Activated CD4-positive, alpha-beta T cell treated with anti-CD3 and anti-CD28 coated beads, Interleukin-2, Interleukin-4, amounts not matched to agents 100 ng/mL and 50 ng/mL, durations not matched to agents 16 hours and 8 hours (primary cell): ENCODE measurements at places on chromosomes 6 and 20.

GRCh38 chr6:167407239-167408064 is 82.6 kb downstream of the TTLL2 start:
- no peak for DNase-seq

DNA sequence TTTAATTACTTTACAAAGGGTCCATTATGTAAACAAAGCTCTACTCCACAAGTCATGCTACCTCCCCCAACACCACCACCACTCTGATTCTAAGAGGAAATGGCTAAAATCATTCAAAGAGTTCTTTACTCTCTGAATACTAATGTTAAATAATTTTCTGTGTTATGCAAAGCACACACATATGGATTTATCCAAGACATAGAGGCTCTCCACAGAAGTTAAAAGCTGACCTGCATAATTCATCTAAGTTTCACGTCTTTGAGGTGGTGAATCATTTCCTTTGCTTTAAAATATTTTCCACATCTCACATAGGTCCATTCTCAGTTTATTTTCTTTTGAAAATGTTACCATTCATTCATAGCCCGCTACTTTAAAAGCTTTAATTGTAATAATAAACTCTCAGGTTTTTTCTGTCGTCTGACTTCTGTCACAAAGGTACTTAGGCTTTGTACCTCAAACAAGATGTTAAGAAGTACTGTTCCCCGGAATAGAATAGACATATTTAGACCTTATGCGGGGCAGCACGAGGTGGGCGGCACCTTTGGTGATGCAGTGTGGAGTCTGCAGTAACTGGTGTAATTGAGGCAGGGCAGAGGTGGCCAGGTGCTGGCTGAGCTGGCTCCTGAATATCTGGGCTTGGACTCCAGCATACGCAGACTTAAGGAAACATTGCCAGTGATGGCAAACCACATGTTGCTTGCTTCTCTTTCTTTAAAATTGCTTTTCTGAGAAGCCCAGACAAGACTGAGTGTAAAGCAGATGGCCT is 55.8 kb downstream of the KIF6 start:
- no peak for DNase-seq

DNA sequence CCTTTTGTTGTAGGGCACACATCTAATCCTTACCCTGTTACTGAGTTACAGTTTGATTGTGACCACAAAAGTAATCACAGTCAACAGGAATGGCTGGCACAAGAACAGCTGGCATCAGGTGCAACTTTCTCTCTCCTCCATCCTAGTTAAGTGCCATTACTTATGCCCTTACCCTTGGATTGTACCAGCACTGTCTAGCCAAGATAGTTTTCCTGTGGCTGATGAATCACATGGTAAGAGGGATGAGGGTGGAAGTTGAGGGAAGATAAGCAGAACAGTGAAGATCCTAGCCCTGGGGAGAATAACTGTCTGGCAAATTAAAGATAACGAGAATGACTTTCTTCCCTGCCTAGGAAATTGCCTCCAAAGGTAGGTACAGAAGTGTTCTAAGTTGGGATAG is 42.0 kb downstream of the RNF217 start:
- no peak for DNase-seq

GRCh38 chr20:15919118-15919517 is 654.1 kb downstream of the KIF16B start:
- DNase-seq, result no peak

GRCh38 chr20:20737158-20737557 is 24.7 kb upstream of the RALGAPA2 start:
- DNase-seq, result no peak

DNA sequence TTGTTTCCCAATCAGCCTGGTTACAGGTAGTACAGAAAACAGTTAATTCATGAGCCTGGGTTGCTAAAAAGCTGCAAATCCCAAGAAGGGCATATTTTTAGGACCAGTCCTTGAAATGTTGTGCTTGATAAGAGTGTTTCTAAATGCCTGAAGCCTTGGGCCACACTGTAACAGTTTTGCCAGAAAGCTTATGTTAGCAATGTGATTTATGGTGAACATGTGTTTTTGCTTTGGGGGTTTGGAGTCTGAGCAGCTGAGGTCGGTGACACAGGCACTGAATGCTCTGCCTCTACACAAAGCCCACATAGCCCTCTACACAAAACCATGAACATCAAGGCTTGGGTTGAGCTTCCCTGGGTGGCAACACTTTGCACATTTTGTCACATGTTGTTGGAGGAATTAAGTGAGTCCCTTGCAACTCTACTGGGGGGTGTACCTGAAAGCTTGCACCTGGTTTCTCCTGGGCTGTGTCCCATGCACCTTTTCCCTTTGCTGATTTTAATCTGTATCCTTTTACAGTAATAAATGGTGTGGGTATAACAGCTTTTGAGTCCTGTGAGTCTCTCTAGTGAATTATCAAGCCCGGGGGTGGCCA is 22.2 kb downstream of the AHI1 start:
- DNase-seq, result no peak

GRCh38 chr6:163420289-163420614 is 5.7 kb downstream of the QKI start:
- no peak for DNase-seq

GRCh38 chr20:61719691-61720347 is 345.9 kb downstream of the TAF4 start:
- DNase-seq, result peak; percentile 11

DNA sequence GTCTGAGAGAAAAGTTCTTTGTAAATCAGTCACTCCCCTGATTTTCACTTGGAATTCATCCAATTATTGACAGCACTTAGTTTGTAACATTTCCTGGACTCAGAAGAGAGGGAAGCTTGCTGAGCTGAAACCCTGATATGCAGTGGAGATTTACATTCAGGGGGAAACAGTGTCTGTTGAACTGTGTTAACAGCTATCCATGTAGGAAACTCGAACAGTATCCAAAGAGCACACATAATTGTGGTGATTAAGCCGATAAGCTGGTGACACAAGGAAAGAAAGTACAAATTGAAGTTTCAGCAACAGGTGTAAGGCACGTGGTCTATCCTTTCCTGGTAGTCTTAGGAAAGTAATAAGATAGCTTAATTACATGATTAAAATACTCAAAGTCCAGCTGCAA is 78.1 kb upstream of the FLRT3 start:
- no peak for DNase-seq

DNA sequence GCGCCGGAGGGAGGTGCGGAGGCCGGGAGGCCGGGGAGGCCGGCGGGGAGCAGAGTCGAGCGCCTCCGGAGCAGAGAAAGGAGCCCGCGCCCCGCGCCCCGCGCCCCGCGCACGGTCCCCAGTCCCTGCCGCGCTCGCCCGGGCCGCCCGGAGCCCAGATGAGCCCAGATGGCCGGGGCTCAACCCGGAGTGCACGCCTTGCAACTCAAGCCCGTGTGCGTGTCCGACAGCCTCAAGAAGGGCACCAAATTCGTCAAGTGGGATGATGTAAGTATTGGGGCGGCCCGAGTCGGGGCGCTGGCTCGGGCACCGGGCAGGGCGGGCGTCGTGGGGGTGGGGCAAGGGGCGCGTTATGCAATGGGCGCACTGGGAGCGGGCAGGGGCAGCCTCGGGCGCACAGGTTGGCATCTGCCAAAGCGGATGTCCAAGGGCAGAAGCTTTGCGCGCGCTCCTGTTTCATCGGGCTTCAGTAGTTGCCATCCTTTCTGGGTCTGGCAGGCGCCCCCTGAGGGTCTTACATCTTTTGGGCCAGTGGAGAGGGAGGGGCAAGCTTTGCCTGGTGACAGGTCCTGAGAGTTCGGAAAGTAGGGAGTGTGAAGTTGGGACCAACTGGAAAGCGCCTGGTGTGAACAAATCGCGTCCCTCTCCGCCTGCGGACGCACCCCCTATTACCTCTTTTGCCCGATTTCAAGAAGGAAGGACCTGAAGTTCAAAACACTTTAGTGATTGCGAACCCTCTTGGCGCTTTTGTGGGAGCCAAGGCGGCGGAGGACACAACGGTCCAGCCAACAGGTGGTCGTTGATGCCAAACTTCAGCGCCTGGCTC is 631 bp downstream of the PLCB1 start:
- no peak for DNase-seq

DNA sequence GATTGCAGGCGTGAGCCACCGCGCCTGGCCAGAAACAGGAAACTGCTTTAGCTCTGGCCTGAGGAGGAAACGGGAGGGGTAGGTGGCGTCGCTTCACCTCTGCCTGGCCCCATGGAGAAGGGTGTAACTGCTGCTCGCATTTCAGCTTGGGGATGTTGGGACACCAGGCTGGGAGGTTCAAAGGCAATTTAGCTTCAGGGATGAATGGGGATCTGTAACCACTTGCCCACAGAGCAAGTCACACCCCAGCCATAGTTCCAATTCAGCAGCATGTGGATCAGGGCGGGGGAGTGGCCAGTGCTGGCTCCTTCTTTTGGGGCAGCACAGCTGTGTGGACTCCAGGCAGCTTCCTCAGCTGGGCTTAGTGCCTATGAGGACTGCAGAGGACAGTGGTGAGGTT is 34.8 kb upstream of the NUP153 start:
- DNase-seq, result no peak

GRCh38 chr6:45488889-45489288 is 111.2 kb upstream of the SUPT3H start:
- peak; percentile 52 for DNase-seq

DNA sequence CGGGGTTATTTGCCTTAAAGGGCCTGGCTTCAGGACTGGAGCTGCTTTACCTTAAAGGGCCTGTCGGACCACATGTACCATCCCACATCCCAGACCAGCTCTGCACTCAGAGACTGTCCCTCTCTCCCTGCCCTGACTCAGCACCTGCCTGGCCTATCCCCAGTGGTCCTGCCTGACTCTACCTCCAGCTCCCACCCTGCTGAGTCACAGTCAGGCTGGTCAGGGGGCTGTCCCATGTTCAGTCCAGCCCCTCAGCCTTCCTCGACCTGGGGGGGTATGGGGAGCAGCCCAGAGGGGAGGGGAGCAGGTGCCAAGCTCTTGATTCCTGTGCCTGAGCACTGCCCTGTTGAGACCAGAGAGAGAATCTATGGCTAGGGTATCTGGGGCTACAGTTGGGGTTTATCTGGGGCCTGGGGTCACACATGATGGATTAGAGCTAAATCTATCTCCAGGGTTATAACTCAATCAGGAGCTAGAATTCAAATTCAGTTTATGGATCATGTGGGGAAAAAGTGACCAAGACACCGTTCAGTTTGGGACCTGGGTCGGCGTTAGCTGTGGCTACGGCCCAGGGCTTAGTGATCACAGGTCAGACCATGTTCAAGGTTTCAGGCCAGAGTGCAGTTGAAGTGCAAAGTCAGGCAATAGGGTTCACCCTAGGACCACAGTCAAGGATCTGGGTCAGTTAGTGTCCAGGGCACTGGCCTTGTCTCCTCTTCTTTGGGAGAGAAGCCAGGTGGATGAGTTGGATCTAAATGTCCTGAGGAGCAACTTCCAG is 9.4 kb upstream of the TRIB3 start:
- no peak for DNase-seq

GRCh38 chr6:113427617-113428016 is 429.5 kb upstream of the MARCKS start:
- no peak for DNase-seq

DNA sequence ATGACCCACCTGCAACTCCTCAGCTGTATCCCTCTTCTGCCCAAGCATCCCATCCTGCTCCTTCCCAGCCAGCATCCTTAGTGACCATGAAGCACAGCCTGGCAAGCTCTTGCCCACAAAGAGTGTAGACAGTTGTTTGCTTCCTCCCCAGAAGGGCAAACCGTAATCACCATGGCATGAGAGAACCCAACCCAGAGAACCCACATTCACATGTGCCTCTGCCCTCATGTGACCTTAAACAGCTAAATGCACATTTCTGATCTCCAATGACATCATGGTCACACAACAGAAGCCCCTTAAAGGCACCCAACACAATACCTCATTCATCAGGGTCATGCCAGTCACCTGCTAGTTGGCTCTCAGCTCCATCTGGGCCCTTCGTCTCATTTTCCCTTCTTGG is 162.8 kb upstream of the CDYL start:
- no peak for DNase-seq

GRCh38 chr6:26594730-26595632 is 1.8 kb upstream of the ABT1 start:
- peak; percentile 86 for DNase-seq

DNA sequence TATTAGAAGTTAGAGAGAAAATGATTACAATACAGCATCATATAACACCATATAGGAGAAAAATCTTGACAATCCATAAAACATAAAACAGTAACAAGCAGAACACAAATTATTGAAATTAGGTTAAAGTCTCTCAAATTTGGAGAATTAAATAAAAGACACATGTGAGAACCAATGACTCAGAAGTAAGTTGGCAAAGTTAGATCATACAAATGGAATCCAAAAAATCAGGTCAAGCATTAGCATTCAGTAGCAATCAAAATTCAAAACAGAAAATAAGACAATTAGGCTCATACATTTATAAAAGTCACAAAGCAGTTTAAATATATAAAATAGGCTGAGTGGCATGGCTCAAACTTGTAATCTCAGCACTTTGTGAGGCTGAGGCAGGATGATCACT is 775.6 kb downstream of the PHF3 start:
- DNase-seq, result no peak

DNA sequence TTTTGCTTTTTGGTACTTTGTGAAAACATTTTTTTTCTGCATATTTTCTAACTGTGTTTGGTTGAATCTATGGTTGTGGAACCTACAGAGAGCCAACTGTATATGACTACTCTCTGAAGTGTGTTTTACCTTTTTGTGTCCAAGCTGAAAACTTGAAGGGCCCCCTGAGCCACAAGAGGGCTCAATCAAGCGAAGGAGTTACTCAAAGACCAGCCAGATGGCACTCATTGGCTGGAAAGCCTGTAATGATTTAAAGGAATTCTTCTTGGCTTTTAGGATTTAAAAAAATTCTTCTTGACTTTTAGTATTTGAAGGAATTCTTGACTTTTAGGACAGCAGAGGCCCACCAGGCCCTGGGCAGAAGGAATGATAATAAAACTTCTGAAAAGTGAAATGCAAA is 27.0 kb upstream of the ECI2 start:
- DNase-seq, result no peak

GRCh38 chr20:46695892-46696291 is 6.6 kb upstream of the TP53RK start:
- no peak for DNase-seq

GRCh38 chr6:80544555-80544954 is 438.1 kb downstream of the BCKDHB start:
- no peak for DNase-seq

GRCh38 chr6:93416571-93417420 is 2.6 kb downstream of the EPHA7 start:
- DNase-seq, result no peak

- DNase-seq, result no peak
Observed at GRCh38 chr6:23929201-23929600, 196.8 kb upstream of the NRSN1 start.

GRCh38 chr6:14711056-14711703 is 534.7 kb upstream of the JARID2 start:
- DNase-seq, result peak; percentile 85

- DNase-seq, result no peak
Observed at GRCh38 chr20:37498066-37498665, 22.9 kb upstream of the NNAT start.

GRCh38 chr6:659716-660581 is 3.0 kb upstream of the HUS1B start:
- no peak for DNase-seq
